ENCODE measurements at places on chromosomes 16 and 17.

DNA sequence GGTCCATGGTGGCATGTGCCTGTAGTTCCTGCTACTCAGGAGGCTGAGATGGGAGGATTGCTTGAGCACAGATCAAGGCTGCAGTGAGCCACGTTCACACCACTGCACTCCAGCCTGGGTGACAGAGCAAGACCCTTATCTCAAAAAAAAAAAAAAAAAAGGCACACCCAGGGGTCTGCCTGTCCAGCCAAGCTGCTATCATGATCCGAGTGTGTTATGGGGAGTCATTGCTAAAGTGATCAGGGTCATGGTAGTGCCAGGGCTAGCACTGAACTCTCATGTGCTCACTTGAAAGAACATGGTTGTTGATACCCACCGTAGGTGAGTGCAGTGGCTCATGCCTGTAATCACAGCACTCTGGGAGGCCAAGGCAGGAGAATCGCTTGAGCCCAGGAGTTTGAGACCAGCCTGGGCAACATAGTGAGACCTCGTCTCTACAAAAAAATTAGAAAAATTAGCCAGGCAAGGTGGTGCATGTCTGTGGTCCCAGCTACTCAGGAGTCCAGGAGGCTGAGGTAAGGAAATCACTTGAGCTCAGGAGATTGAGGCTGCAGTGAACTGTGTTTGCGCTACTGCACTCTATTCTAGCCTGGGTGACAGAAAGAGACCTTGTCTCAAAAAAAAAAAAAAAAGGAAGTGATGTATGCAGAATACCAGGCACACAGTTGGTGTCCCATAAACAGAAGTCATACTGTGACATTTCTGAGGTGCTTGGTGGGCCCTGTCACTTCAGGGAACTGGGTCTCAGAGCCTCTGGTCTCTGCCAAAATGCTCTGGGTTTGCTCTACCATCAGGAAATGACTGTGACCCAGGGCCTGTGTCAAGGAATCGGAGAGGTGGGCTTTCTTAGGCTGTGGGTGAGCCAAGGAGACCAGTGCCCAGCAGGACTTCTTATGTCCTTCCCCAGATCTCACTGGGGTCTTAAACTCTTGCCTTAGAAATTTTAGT lies 2.2 kb downstream of the PRM1 start:
- no peak for DNase-seq

DNA sequence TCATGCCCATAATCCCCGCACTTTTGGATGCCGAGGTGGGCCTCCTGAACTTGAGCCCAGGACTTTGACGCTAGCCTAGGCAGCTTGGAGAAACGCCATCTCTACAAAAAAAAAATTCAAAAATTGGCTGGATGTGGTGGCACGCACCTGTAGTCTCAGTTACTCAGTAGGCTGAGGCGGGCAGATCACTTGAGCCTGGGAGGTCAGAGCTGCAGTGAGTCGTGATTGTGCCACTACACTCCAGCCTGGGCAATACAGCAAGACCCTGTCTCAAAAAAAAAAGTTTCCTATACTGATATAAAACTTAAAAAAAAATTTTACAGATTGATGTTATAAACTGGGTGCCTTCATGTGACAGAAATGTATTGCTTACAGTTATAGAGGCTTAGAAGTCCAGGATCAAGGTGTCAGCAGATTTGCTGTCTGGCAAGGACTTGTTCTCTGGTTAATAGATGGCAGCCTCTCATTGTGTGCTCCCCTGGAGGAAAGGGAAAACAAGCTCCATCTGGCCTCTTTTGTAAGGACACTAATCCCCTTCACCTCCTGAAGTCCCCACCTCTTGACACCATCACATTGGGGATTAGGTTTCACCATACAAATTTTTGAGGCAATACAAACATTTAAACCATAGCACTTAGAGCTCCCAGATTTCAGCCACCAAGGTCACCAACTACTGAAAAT lies 8.5 kb upstream of the CES3 start:
- DNase-seq: no peak

DNA sequence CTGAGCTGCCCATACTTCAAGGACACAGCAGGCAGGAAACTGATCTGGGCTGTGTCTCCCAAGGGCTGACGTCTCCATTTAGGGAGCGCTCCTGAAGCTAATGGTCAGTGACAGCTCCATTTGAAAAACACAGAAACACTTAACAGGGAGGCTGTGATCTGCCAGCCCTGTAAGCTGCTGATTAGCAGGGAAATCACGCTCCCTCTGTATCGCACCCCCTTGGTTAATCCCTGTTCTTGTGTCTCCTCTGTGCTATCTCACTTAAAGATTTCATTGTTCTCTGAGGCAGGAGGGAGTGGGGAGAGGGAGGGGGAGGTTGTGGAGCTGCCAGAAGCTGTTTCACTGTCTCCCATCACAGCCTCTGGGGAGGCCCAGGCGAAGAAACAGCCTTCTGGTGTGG lies 47.4 kb upstream of the CACNG3 start:
- no peak for DNase-seq

GRCh38 chr16:53626161-53626560 lies 77.5 kb downstream of the RPGRIP1L start:
- DNase-seq: no peak

GRCh38 chr17:8436169-8436843 lies 622 bp downstream of the NDEL1 start:
- DNase-seq: peak; percentile 66

GRCh38 chr16:84874983-84875382 lies 55.2 kb downstream of the CRISPLD2 start:
- no peak for DNase-seq

DNA sequence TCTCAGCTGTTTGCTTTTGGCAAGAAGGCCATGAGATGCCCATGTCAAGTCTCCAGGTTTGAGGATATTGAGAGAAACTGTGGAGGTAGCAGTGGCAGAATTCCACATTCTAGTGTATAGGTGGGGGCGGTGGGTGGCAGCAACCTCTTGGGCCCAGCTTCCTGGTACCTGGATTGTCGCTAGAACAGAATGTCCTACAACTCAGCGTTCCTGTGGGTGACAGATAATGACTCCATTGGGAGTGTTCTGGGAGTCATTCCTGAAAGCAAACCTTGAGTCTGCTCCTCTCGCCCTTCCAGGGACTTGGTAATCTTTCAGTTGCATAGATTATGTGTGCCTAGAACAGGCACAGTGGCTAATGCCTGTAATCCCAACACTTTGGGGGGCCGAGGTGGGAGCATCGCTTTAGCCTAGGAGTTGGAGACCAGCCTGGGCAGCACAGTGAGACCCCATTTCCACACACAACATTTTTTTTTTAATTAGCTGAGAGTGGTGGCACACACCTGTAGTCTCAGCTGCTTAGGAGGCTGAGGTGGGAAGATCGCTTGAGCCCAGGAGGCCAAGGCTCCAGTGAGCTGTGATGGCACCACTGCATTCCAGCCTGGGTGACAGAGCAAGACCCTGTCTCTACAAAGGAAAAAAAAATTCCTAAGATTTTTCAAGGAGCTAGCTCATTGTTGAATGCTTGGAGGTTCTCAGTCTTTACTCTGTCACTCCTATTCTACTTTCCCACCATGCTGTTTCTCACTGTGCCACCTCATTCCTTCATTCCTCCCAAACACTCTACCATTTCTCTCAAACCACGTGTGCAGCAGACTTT lies 37.9 kb upstream of the METTL16 start:
- DNase-seq: peak; percentile 11

- DNase-seq: no peak
Measured at GRCh38 chr17:40157973-40158372, 17.6 kb downstream of the CASC3 start.

GRCh38 chr17:50952013-50952412 lies 85.9 kb upstream of the TOB1 start:
- DNase-seq: peak; percentile 91

DNA sequence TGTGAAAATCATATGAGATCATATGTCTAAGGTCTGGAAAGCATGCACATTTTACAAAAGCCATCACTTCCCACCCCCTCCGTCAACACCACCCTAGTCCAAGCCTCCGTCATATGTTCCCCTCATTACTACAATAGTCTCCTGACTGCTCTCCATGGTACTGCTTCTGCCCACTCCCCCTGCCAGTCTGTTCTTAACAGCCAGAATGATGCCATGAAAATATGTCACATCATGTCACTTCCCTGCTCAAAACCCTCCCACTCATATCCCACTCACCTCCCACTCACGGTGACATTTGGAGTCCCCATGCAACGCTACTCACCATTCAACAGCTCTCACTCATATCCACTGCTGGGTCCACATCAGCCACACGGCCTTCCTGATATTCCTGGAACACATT lies 432.3 kb downstream of the XYLT1 start:
- no peak for DNase-seq

DNA sequence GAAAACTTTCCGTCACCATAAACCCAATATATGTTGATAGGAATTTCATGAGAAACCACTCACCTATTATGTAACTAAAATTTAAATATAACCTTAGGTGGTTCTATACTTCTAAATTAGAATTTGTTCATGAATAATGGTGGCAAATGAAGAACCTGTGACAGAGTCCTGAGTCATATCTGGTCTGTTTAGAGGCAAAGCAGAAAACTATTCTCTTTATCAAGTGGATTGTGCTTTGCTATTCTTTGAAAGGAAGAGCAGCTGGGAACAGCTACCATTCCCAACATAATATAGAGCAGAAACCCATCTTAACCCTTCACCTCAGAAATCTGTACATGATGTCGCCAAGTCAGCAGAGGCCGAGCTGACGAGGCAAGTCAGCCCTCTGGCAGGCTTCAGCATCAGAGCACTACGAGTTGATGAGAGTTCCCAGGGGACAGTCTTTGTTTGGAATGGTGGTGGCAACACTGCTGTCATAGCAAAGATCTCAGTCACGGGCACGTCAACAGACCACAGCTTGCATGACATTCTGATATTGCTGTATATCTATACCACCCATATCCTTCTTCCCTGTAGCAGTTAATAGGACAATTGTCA lies 631.9 kb upstream of the CA10 start:
- DNase-seq: no peak

- DNase-seq: no peak
Measured at GRCh38 chr16:55836158-55836611, 3.3 kb upstream of the CES1 start.

- no peak for DNase-seq
Measured at GRCh38 chr17:57602896-57603295, 142.2 kb downstream of the CCDC182 start.

DNA sequence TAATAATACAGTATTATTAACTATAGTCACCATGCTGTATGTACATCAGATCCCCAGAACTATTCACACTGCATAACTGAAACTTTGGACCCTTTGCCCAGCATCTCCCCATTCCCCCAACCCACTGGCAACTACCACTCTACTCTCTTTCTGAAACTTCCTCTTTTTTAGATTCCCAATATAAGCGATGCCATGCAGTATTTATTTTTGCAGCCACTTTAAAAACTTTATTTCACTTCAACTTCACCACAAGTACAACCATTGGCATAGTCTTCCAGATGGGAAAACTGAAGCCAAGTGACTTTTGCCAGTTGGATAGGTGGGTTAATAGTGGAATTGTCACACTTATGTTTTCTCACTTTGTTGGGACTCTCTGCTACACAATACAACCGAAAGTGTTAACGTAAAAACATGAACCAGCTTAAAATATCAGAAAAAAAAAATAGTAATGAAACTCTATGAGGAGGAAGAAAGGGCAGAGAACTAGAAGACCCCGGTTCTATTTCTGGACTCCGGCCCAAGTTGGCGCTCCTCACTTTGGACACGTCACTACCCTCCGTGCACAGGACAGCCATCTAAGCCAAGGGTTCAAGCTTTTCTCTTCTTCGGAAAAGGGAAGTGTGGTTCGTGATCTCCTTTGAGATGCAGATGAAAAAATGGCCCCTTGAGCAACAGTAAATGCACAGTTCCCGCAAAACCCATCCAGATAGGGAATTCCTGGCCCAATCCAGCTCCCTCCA lies 743 bp downstream of the SHCBP1 start:
- no peak for DNase-seq
